Stomach (tissue), 19 donors: ENCODE measurements at places on chromosomes 7 and 10. TPM values are rescaled to one million over a fixed set of nuclear protein-coding genes. Genes with fewer than 3 reads are reported as not detected.

CYP26A1 gene
- polyA plus RNA-seq: not detected

MACROH2A2 gene
- polyA plus RNA-seq: 9.8 TPM

FANK1 gene
- polyA plus RNA-seq: 7.0 TPM

CLRN3 gene
- not detected for polyA plus RNA-seq

C7orf57 gene
- polyA plus RNA-seq: not detected
